HT-29 (cell line): ENCODE measurements at places on chromosomes 2 and 18.

DNA sequence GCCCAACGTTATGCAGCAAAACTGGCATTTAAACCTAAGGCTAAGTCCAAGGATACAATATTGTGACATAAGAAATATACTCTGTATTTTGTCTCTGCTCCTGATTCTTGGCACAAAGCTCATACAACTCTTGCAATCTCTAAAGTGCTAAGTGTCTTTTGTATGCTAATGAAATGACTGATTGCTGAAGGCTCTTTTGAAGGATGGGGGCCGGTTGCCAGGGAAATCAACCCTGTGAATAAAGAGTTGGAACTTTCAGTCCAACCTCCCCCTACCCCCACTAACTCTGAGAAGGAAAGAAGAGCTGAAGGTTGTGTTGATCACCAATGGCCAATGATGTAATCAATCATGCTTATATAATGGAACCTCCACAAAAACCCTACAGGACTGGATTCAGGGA lies 40.3 kb downstream of the SESTD1 start:
- DNase-seq: no peak

- DNase-seq: peak; percentile 86
Observed at GRCh38 chr18:5868218-5868854, 27.0 kb downstream of the TMEM200C start.

- no peak for DNase-seq
Observed at GRCh38 chr18:22309191-22309590, 108.5 kb downstream of the CTAGE1 start.

DNA sequence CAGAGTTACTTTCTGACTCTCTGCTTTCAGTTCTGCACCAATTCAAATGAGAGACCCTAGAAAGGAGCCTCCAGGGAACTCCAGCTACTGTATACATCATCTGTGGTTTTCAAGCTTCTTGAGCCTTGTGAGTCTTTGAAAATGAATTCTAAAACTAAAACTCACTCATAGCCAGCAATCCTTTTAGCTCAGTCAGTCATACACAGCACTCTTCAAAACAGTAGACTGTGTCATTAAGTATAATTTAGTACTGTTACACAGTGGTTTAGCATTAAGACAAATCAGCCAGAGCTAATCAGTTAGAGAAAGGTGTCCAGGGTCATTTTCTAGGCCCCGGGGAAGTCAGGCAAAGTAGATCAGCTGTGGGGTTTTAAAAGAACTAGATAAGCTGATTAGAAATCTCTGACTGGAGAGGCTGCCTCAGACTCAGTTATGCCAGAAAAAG lies 322.1 kb upstream of the THUMPD2 start:
- no peak for DNase-seq

GRCh38 chr2:33420726-33421125 lies 55.7 kb upstream of the RASGRP3 start:
- no peak for DNase-seq

DNA sequence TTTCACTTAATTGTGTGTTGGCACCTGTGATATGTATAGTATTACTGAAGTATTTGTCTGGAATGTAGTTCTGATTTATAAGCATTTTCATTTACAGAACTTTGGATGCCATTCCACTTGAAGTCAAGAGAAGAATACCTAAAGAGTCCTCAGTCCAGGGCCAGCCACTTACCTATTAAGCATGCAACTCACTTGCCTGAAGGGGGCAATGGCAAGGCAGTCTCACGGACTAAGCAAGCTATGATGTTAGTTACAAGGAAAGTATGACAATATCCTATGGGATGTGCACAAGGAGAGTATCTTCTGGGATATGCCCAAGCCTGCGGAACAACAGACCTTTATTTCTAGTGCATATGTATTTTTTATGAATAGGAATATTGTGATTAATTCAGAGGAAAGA lies 369.4 kb upstream of the GCFC2 start:
- DNase-seq: peak; percentile 5

DNA sequence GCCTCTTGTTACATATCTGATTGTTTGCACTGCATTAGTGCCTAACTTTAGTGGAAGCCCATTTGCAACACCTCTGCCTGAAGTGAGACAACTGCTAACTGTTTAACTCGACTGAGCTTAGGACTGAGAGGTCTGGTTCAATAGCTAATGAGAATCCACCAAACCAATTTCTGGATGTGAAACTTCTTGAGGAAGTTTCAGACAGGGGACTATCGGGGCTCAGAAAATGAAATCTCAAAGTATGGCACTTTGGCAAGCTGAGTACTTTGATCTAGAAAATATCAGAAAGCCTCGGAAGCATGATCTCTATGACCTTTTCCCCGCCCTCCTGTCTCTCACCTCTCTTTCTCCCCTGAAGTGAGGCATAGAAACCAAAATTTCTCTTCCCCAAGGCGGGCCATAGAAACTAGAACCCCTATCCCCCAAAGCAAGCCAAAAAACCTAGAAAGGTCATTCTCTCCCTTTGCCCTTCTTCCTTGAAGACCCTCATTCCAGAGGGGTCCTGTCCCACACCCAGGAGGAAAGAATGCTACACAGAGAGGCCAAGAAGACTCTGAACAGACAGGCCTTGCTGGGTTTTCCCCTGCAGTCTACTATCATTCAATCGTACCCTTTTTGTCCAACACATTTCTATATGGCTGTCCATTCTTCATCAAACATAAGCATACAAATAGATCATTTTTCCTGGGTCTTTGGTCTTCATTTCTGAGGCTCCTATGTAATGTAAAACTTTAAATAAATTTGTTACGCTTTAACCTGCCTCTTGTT lies 69.6 kb upstream of the CREB1 start:
- DNase-seq: no peak

DNA sequence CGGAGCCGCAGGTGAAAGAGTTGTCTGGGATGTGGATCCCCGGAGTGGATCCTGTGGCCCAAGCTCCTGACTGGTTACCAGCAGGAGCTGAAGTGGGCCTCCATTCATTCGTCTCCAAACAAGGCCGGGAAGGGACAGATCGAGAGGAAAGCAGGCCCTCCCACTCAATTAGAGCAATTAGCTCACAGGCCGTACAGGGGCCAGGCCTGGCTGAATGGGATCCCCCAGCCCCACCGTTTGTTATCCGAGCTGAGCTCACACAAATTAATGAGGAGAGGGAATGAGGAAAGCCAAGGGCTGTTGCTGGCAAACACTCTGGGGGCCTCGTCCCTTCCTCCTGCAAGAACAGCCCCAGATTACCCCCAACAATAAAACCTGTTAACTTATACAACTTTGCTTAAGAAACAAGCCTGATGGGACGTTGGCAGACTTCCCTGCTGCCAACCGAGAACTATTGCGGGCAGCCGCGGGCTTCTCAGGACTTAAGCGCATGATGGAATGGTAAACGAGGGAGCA lies 338.0 kb downstream of the BCL11A start:
- DNase-seq: no peak

GRCh38 chr2:70743677-70744076 lies 24.3 kb downstream of the ADD2 start:
- DNase-seq: no peak

GRCh38 chr2:240111253-240111652 lies 24.9 kb downstream of the COPS9 start:
- no peak for DNase-seq

DNA sequence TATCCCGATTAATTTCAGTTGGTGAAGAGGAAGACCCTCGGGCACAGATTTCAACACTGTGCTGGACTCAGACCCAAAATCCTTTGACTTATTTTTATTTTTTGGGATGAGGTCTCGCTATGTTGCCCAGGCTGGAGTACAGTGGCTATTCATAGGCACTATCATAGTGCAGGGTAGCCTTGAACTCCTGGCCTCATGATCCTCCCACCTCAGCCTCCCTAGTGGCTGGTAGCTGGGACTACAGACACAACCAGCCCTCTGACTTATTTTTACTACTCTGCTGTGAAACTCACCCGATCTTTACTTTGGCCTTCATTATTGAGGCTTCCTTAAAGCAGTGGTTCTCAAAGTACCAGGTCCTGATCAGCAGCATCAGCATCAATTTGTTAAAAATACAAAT lies 18.2 kb upstream of the ADAM17 start:
- no peak for DNase-seq

- no peak for DNase-seq
Observed at GRCh38 chr2:66521291-66521922, 86.5 kb downstream of the MEIS1 start.

DNA sequence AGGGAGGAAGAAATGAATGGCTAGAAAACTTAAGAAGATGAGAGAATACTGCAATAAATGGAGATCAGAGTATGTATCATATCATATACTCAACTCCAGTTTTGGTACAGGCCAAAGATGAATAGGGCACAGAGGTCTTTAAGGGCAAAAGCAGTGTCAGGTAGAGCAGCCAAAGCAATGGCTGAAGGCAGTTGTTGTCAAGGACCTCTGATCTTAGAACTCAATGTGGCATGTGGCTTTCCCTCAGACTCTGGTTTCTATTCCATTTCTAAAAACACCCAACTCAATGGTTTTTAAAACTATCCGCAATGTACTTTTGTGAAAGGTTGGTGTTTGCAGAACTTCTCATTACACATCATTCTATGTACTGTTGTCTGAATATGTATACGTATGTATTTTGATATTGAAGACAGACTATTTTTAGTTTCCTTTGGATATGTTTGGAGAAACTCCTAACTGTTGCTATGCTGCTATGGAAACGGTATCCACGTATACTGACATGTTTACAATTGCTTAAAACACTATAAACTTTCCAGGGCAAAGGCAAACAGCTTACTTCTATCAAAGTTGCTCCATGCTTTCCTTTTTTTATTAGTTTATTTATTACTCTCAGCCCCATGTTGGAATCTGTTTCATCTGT lies 58.1 kb upstream of the PELI1 start:
- DNase-seq: peak; percentile 96

GRCh38 chr2:1808981-1809422 lies 64.7 kb upstream of the PXDN start:
- no peak for DNase-seq

DNA sequence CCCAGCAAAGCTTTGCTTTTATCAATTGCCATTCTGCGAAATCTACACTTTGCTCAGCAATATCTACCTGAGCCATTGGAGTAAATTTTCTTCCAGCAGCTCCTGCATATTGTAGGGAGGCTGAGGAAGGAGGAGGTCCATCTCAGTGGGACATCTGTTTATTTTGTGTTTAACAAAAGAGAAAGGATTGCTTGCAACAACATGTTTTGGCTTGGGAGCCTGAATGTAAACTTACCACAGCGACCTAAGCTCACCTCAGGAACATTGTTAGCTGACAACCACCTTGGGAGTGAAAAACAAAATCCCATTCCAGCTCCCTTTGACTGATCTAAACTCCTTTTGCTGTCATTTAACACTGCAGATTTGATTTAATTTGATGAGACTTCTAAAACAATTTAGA lies 356.1 kb downstream of the SS18 start:
- no peak for DNase-seq

- no peak for DNase-seq
Observed at GRCh38 chr18:24516261-24516660, 55.8 kb downstream of the HRH4 start.

DNA sequence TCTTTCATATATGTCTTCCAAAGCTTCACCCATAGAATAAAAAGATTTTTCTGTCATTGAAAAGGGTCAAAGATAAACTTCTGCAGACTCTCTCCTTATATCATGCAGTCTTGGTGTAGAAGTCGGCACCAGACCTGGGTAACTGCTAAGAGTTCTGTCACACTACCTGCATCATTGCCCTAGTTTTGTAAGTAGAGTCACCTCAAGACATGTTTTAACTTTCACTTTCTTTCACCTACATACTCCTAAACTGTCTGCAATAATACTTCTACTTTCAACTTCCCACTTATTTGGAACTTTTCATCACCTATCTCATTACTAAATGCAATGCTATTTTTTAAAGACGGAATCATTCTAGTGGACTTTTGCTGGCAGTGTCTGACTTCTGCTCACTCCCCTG lies 475.6 kb upstream of the VRK2 start:
- no peak for DNase-seq

DNA sequence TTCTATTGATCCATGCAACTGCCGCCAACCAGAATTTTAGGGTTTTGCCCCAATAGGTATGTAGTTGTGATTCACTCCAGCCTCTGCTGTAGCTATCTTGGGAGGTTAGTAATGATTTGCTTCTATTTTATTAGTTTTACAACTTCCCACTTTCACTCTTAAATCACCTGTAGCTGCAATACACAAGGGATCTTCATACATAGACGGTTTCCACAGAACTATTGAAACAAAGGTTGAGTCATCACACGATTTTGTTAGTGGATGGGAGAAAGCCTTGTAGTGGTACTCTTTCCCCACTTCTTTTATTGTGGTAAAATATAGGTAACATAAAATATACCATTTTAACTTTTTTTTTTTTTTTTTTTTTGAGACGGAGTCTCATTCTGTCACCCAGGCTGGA lies 104.2 kb upstream of the SPRED2 start:
- DNase-seq: no peak

GRCh38 chr2:61045999-61046398 lies 19.7 kb upstream of the SANBR start:
- no peak for DNase-seq

GRCh38 chr2:127437781-127438726 lies 19.8 kb downstream of the PROC start:
- no peak for DNase-seq

- DNase-seq: no peak
Observed at GRCh38 chr2:54850171-54851122, 127.0 kb downstream of the EML6 start.

GRCh38 chr2:217090024-217090473 lies 230.2 kb upstream of the TNP1 start:
- DNase-seq: no peak

- DNase-seq: peak; percentile 2
Observed at GRCh38 chr2:35606394-35606793, 749.2 kb upstream of the CRIM1 start.

DNA sequence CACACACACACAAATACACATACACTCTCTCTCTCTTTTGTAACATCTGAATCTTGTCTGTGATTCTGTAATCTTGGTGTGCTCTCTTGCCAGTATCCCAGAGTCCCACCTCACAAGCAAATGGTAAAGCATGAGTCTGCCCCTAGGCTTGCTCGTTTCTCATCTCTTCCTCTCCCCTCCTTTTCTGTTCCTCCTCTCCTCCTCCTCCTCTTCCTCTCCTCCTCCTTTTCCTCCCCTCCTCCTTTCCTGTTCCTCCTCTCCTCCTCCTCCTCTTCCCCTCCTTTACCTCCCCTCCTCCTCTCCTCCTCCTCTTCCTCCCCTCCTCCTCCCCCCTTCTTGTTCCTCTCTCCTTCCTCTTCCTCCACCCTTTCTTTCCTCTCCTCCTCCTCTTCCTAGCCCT lies 59.0 kb downstream of the TNFRSF11A start:
- DNase-seq: no peak

DNA sequence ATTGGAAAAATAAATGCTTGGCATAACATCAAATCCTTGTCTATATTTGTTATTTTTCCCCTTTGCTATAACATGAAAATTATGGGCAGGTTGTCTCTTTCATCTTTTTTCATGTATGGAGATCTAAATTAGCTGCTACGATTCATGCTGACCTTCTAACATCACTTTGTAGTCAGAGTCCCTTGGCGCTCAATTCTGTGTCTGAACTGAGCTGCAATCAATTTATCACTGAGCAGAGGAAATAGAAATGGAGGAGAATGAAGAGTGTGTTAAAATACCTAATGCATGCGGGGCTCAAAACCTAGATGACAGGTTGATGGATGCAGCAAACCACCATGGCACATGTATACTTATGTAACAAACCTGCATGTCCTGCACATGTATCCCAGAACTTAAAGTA lies 168.9 kb downstream of the CDH7 start:
- DNase-seq: no peak

- DNase-seq: peak; percentile 70
Observed at GRCh38 chr2:223613017-223613950, 11.1 kb upstream of the SCG2 start.

- no peak for DNase-seq
Observed at GRCh38 chr2:156663757-156664409, 227.7 kb downstream of the GPD2 start.

GRCh38 chr2:75087736-75088135 lies 111.6 kb downstream of the TACR1 start:
- no peak for DNase-seq

- DNase-seq: no peak
Observed at GRCh38 chr2:12270876-12271588, 445.7 kb upstream of the TRIB2 start.
